ENCODE measurements at places on chromosomes 2 and 18.

DNA sequence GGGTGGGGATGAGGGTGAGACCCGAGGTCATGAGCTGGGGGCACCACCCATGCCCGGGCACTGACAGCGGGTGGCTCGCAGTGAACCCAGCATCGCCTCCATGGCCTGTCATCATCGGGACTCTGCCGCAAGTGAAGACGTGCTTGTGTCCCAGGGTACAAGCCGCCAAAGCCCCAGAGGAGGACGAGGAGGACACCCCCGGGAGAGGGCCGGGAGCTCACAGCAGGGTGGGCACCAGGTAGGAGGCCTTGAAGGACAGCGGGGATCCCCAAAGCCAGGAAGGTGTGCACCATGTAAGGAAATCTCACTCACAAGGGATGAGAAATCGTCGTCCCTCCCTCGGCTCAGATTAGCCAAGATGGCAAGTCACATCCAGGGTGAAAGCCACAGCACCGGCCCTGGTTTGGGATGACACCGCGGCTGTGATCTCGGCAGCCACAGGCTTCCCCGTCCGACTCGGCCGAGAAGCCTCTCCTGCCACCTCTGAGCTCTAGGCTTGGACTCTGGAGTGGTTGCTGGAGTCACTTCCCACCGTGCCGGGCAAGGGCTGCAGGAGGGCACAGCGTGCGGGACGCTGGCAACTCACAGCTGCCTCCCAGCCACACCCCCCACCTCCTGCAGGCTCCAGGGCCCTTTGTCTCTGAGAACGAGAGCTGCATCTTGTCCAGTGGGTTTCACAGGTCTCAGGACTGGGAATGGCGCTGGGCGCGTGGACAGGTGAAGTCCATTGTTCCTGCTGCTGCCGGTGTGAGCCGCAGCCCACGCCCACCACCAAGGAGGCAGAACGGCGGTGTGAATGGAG, 81.6 kb upstream of the CTDP1 start:
- no peak for DNase-seq

DNA sequence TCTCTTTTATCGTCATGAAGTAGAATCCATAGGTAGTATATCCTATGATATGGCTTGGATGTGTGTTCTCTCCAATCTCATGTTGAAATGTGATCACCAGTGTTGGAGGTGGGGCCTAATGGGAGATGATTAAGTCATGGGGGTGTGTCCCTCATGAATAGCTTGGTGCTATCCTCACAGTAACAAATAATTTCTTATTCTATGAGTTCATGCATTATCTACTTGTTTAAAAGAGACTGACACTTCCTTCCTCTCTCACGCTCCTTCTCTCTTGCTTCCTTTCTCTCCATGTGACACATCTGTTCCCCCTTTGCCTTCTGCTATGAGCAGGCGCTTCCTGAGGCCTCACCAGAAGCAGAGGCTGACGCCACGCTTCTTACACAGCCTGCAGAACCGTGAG, 165.6 kb downstream of the MREG start:
- no peak for DNase-seq

DNA sequence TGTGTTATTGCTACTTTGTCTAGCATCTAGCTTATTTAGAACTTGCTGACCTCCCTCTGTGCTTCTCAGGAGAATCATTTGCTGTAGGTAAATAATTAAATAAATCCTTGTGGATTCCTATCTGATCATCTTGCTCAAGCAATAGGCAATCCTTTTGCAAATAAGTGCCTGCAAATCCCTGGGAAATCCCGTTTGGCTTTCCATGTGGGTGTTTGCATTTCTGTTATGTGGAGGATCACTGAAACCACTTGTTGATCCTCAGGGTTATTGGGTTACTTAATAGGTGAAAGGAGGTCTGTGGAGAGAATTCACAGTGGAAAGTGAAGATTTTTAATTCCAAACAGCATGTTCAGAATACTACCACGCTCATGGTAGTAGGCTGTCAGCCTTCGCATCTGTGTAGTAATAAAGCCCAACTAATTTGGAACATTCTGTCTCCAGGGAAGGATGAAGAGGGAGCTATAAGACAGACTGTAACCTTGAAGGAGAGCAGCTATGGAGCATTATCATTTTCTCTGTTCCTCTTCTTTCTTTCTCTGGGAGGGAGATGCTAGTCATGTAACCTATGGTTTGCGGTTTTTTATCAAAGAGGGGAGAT, 72.5 kb downstream of the GULP1 start:
- no peak for DNase-seq

DNA sequence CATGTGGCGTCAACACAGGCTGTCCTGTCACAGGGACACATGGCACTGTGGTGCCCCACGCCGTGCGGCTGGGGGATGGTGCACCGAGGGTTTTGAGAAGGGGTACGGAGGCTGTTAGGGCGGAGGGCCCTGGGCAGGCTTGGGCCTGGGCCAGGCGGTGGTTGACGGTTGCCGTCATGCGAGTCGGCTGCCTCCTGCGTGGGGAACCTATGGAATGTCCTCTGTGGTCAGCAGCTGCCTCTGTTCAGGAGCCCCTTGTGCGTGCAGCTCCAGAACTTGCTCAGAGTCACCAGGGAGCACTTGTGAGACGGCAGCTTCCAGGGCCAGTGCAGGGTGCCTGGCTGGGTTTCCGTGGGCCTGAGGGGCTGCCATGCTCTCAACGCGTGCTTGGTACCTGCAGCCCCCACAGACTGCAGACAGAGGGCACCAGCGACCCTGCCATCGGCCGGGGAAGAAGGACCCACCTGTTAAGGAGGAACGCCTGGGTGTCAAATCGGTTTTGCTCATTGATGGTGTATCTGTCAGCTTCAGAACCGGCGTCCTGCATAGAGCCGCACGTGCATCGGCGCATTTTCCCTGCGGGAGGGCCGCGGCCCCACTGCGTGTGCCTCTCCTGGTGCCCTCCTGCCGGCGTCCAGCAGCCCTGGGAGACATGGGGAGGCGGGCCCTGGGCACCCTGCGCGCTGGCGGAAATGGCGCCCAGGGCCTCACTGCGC, 10.0 kb upstream of the D2HGDH start:
- no peak for DNase-seq

DNA sequence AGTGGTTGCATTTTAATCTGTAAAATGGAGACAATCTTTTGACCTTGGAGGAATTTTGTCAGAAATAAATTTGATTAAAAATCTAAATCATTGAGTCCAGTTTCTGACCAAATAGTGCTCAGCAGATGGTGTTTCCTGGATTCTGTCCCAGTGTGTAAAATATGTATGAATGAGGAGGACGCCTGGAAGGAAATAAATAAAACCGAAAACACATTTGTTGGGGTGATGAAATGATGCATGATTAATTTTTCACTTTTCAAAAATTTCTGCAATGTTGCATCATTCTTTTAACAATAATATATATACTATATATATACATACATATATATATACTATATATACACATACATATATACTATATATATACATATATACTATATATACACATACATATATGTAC, 261.1 kb upstream of the TRIB2 start:
- DNase-seq: no peak

DNA sequence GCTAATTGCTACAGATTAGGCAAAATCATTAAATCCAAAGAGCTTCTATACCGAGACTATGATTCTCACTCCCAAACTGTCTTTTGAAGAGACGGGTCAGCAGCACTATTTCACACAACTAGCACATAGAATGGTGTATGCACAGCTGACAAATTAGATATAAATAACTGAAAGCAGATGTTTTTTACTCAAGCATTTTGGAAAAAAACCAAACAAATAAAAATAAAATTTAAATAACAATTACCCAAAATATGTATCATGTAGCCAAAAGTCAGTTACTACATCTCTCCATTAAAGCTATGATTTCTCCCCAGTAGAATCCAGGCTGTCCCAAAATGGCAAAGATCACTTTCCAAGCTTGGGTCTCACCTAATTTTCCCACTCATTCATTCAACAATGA, 107.9 kb downstream of the TMEM163 start:
- no peak for DNase-seq

DNA sequence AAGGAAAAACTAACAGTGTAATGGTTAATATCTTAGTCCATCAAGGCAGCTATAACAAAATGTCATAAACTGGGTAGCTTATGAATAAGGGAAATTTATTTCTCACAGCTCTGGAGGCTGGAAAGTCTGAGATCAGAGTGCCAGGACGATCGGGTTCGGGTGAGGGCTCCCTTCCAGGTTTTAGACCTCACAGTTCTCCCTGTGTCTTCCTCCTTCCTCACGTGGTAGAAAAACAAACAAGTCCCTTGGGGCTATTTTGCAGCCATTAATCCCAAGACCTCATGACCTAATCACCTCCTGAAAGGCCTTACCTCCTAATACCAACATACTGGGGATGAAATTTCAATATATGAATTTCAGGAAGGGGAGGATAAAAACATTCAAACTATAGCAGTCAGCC, 455.9 kb downstream of the CNTNAP5 start:
- no peak for DNase-seq

All from GM10248 (cell line).